ENCODE measurements at places on chromosomes 7 and 10. TPM values are rescaled to one million over a fixed set of nuclear protein-coding genes. Genes with fewer than 3 reads are reported as not detected.

- no peaks in the 10 kb centered on the region for H3K36me3 ChIP-seq
- H3K27ac ChIP-seq: no peak overlapping the region
Observed at GRCh38 chr7:45129906-45130305, 18.4 kb upstream of the TBRG4 start.

DNA sequence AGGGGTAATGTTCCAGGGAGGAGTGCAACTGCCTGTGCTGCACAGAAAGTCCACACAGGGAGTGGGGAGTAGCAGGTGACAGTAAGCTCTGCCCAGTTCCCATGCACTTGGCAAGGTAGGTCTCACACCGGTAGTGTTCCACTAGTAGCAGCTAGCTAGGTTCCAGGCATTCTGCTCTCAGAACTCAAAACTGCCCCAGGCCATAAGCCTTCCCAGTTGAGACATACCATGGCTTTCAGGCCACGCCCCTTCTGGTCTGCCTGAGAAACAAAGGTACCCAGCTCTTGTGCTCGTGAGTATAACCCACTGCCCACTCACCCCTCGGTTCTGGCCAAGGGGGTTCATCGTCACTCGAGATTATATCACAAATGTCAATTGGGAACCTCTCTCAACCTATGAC is 12.6 kb downstream of the CASP7 start:
- H3K4me1 ChIP-seq: no peaks in the 10 kb centered on the region
- H3K27ac ChIP-seq: no peak overlapping the region
- no peaks in the 10 kb centered on the region for H3K36me3 ChIP-seq

- H3K36me3 ChIP-seq: no peaks in the 10 kb centered on the region
- no peak overlapping the region for H3K4me3 ChIP-seq
- H3K27me3 ChIP-seq: no peaks in the 10 kb centered on the region
- DNase-seq: no peak
- no peak overlapping the region for H3K27ac ChIP-seq
- no peaks in the 10 kb centered on the region for H3K4me1 ChIP-seq
Observed at GRCh38 chr7:158302274-158303070, 285.2 kb downstream of the PTPRN2 start.

DNA sequence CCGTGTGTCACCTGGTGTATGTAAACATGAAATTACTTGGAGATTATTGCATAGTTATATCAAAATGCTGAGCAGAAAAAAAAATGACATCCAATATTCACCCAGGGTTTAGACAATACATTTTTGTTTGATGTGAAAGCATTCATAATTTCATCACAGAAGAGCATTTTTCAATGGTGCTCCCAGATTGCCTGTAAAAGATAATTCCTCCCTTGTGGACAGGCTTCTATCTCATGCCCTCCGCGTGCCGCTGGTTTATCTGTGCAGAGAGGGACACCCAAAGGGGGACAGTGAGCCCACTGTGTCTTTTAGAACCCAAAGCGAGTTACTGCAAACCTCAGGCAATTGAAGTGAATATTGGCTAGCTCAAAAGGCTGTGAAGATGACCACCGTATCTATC is 126.2 kb upstream of the KLF6 start:
- H3K4me1 ChIP-seq: no peaks in the 10 kb centered on the region
- H3K27me3 ChIP-seq: no peaks in the 10 kb centered on the region
- no peak for DNase-seq
- no peaks in the 10 kb centered on the region for H3K36me3 ChIP-seq
- H3K4me3 ChIP-seq: no peak overlapping the region

ACTL6B gene
- 2.4 TPM for total RNA-seq

OR9A2 gene
- not detected for total RNA-seq

DNA sequence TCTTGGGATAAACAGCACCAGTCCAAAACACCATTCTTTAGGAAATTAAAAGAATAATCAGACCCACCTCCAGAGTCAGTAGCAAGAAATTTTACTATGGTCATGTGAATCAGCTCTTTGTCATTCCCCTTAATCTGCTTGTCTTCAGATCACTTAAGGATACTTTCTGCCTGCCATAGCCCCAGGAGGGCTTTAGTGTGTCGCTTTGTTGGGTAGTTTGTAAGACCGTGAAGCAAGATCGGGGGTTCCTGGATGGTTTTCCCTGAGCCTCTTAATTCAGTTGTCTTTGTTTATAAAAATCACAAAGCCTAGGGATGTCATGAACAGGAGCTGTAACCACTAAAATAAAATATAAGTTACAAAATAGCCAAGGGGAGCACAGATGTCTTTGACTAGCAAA is 223.6 kb downstream of the RELN start:
- no peaks in the 10 kb centered on the region for H3K36me3 ChIP-seq
- H3K27me3 ChIP-seq: no peaks in the 10 kb centered on the region
- no peak overlapping the region for H3K27ac ChIP-seq
- H3K4me1 ChIP-seq: no peaks in the 10 kb centered on the region
- H3K4me3 ChIP-seq: no peak overlapping the region

PNLIPRP2 gene
- not detected for total RNA-seq

C10orf53 gene
- total RNA-seq: not detected

GRCh38 chr7:65980478-65981250 is 1.3 kb downstream of the GUSB start:
- H3K27me3 ChIP-seq: no peaks in the 10 kb centered on the region
- DNase-seq: no peak
- H3K4me1 ChIP-seq: peaks cover 4% of the 10 kb centered on the region
- H3K27ac ChIP-seq: no peak overlapping the region

DNA sequence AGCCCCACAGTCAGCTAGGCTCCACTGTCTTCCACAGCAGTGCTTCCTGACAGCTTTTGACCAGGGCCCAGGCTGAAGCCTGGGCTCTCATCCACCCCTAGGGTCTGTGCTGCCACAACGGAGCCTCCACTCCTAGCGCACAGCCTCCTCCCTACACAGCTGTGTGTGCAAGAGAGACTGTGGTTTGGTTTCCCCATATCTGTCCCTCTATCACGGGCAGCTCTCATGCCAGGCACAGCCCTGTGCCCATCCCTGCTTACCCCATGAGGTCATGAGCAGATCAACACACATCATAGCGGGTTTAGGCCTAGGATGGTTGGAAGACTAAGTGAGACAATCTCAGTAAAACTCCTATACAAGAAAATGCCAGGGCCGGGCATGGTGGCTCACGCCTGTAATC is 61.7 kb upstream of the PLXNA4 start:
- no peak overlapping the region for H3K4me3 ChIP-seq
- H3K27me3 ChIP-seq: no peaks in the 10 kb centered on the region
- no peaks in the 10 kb centered on the region for H3K36me3 ChIP-seq
- no peak overlapping the region for H3K27ac ChIP-seq

CALML5 gene
- total RNA-seq: 10.5 TPM

- no peak overlapping the region for H3K27ac ChIP-seq
- no peak for DNase-seq
- no peaks in the 10 kb centered on the region for H3K27me3 ChIP-seq
Observed at GRCh38 chr10:28508304-28508925, 24.5 kb upstream of the WAC start.

- no peaks in the 10 kb centered on the region for H3K27me3 ChIP-seq
- H3K4me1 ChIP-seq: no peaks in the 10 kb centered on the region
- no peak overlapping the region for H3K27ac ChIP-seq
- no peak overlapping the region for H3K4me3 ChIP-seq
Observed at GRCh38 chr10:79353000-79353406, 5.7 kb downstream of the PPIF start.

GRCh38 chr7:96023387-96023786 is 251.0 kb downstream of the DYNC1I1 start:
- H3K4me1 ChIP-seq: no peaks in the 10 kb centered on the region
- H3K36me3 ChIP-seq: no peaks in the 10 kb centered on the region
- DNase-seq: no peak
- no peaks in the 10 kb centered on the region for H3K27me3 ChIP-seq
- H3K27ac ChIP-seq: no peak overlapping the region
- no peak overlapping the region for H3K4me3 ChIP-seq

DNA sequence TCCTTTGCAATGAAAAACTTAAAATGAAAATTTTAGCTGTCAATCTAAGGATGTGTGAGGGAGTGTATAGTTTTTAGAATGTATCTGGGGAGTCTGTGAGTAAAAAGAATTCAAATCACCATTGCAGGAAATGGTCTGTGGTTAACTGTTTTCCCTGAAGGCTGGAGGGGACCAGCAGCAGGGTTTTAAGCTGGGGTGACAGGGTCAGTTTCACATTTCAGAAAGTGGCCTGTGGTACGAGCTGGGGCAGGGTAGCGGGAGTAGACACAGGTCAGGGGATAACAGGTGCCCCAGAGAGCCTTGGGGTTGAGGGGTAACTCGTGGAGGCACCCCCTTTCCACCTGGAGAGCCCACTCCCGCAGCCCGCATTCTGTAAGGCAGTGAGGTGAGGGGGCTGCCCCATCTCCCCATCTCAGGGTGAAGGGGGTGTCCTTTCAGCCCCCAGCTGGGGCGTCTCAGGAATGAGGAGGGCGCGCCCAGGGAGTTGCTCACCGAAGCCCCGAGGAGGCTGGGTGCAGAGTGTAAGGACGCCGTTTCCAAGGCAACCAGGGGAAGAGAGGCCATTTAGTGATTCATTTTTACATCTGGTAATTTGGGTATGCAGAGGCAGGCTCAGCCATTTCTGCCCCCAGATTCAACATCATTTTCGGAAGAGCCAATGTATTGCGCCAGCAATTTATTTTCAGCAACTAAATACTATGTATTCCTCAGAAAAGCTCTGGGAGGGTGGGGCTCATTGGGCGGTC is 168.9 kb downstream of the SLIT1 start:
- H3K36me3 ChIP-seq: no peaks in the 10 kb centered on the region
- H3K27me3 ChIP-seq: no peaks in the 10 kb centered on the region
- no peak overlapping the region for H3K27ac ChIP-seq

DNA sequence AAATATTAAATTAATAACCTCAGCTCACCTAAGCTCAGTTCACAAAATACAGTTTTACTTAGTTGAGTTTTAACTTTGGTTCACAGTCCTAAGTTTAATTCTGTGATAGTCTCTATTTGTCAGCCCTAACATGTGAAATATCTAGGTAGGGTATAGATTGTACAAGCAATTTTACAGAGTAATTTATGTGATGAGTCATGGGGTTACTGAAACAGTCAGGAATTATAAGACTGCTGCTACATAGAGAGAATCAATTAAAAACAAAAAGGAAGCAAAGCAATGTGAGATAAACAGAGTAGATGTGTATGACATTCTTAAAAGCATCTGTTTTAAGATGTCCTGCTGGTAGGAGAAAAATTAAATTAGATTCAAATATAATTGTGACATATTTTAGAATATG is 1018.2 kb upstream of the KCND2 start:
- no peak overlapping the region for H3K27ac ChIP-seq
- H3K4me3 ChIP-seq: no peak overlapping the region
- no peaks in the 10 kb centered on the region for H3K4me1 ChIP-seq
- H3K36me3 ChIP-seq: no peaks in the 10 kb centered on the region
- DNase-seq: no peak
- H3K27me3 ChIP-seq: no peaks in the 10 kb centered on the region

DNA sequence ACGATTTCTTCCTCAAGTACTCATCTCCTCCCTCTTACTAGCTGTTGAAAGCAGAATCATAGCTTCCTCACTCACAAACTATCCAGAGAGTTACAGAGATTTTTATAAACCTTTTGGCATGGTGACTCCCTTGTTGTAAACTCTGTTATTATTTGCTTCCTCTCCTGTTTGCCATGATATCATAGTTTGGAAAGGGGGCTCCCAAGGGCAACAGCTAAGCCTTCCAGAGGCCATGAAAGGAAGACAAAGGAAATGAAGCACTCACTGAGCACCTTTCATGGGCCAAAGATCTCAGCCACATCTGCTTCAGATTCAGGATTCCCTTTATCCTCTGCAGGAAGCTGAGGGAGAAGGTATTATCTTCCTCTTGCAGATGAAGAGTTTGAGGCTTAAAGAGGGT is 484.6 kb downstream of the PLXNA4 start:
- no peaks in the 10 kb centered on the region for H3K4me1 ChIP-seq
- H3K36me3 ChIP-seq: no peaks in the 10 kb centered on the region
- no peak overlapping the region for H3K27ac ChIP-seq
- no peak overlapping the region for H3K4me3 ChIP-seq
- no peak for DNase-seq

COL1A2 gene
- 805 TPM for total RNA-seq

DNA sequence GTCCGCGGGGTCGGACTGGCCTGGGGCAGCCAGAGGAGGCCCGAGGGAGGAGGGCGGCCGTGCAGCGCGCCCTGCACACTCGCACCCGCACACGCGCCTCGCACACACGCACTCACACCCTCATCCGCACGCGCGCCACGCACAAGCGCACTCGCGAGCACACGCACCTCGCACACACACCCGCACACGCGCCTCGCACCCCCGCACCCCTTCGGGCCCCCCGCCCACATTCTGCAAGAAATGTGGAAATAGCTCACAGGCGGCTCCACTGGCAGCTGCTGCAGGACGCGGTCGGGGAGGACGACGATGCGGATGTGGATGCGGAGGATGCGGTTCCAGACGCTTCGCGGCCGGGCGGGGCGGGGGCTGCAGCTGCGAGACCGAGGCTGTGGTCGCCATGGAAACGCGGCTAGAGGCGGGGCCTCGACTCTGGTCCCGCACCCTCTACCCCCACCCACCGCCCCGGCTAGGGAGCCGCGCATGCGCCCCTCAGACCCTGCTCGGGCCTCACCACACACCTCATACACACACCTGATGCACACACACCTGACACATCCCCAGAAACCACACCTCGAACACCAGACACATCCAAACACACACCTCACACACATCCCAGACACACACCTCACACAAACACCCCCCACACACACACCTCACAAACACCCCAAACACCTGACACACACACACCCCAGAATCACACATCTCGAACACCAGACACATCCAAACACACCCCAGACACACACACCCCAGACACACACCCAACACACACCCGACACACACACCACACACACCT is at the start of gene CALY:
TSS of gene CALY (minus strand) at position 320 of the 793 bp plus-strand sequence. CDS start 7,907 bp downstream, outside the sequence.
- peaks cover 24% of the 10 kb centered on the region for H3K27me3 ChIP-seq
- DNase-seq: no peak
- H3K4me3 ChIP-seq: peak within 1 kb of the TSS; percentile 14
- H3K27ac ChIP-seq: no peak within 1 kb of the TSS
- H3K4me1 ChIP-seq: peaks cover 15% of the 10 kb centered on the region
- H3K36me3 ChIP-seq: no peaks in the 10 kb centered on the region

GRCh38 chr10:113047605-113047962 is 97.5 kb downstream of the TCF7L2 start:
- DNase-seq: no peak
- no peak overlapping the region for H3K27ac ChIP-seq
- H3K4me3 ChIP-seq: no peak overlapping the region
- no peaks in the 10 kb centered on the region for H3K4me1 ChIP-seq

DNA sequence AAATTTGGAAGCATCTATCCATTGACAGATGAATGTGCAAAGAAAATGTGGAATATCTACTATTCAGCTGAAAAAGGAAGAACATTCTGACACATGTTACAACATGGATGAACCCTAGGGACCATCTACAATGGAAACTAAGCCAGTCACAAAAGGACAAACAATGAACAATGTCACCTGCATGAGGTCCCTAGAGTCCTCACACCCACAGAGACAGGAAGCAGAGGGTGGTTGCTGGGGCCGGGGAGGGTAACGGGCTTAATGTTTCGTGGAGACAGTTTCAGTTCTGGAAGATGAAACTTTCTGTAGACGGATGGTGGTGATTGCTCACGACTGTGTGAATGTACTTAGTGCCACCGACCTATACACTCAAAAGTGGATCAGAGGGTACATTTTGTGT is 282.9 kb downstream of the ADARB2 start:
- H3K4me1 ChIP-seq: no peaks in the 10 kb centered on the region
- H3K27ac ChIP-seq: no peak overlapping the region
- no peaks in the 10 kb centered on the region for H3K36me3 ChIP-seq
- H3K27me3 ChIP-seq: no peaks in the 10 kb centered on the region
- no peak for DNase-seq

MYOZ1 gene
- 1.6 TPM for total RNA-seq

PON1 gene
- total RNA-seq: not detected

- DNase-seq: no peak
- no peaks in the 10 kb centered on the region for H3K4me1 ChIP-seq
- H3K27ac ChIP-seq: no peak overlapping the region
- no peaks in the 10 kb centered on the region for H3K27me3 ChIP-seq
Observed at GRCh38 chr7:115600207-115600606, 430.4 kb downstream of the TFEC start.
